ENCODE measurements at places on chromosomes 7 and 10.

DNA sequence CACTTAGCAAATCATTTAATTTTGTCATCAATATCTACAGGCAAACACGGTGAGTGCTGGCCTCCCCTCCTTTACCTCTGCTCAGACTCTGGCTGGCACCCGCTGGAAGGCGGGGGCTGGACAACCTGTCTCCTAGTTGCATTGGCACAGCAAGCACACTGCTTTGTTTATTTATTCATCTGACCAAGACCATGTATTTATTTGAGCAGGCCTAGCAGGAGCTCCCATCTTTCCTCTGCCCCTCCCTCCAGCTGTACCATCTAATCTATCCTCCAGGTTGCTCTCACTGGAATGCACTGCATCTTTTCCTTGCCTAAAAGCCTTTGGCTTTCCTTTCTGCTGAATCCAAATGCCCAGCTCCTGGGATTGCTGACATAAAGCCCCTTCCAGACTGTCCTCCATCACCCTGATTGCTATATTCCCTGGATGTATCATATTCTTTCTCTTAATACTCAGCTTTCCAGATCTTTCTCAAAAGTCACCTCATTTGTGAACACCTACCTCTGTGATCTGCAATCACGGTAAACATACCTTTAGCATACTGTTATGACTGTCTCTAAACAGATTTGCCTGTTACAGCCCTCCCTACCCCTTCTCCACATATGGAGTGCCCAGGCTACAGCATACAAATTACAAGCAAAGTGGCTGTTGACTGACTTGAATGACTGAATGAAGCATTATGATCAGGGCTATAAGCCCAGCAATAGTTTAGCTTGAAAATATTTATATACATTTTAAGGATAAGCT lies 9.6 kb downstream of the ELMO1 start:
- no peak for DNase-seq

GRCh38 chr7:141477865-141478264 lies 73.3 kb upstream of the AGK start:
- peak; percentile 61 for DNase-seq

- no peak for DNase-seq
Observed at GRCh38 chr7:142913051-142913450, 20.5 kb downstream of the TRPV5 start.

DNA sequence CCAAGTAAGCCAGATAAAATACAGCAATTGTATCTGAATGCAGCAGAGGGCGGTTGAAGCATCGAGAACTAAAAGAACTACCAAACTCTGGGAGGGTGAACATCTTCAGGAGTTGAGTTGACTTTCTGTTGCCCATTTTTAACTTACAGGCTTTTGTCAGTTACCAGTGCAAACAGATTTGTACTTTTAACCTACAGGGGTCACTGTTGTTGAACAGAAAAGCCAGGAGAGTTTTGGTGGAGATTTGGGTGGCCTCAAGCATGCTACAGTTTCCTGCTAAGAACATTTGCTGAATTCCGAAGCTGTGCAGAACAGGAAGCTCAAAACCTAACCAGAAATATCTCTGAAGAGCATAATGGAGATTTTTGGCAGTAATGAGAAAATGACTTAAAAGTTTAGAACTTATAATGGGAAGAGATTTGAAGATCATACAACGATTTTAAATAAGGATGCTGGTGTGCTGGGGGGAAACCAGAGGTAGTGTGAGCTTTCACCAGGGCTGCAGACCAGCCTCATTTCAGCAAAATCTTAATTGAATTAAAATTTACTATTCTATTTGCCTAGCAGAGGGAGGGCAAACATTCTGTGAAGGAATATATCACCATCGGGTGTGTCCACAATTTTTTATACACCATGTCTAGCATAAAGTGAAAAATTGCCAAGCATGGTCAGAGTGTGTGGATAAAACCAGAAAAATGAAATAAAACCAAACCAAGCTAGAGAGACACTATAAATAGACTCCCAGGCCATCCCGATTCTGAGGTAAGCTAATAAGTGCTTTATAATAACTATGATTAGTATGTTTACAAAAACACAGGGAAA lies 208.6 kb upstream of the CCDC6 start:
- DNase-seq, result peak; percentile 85

DNA sequence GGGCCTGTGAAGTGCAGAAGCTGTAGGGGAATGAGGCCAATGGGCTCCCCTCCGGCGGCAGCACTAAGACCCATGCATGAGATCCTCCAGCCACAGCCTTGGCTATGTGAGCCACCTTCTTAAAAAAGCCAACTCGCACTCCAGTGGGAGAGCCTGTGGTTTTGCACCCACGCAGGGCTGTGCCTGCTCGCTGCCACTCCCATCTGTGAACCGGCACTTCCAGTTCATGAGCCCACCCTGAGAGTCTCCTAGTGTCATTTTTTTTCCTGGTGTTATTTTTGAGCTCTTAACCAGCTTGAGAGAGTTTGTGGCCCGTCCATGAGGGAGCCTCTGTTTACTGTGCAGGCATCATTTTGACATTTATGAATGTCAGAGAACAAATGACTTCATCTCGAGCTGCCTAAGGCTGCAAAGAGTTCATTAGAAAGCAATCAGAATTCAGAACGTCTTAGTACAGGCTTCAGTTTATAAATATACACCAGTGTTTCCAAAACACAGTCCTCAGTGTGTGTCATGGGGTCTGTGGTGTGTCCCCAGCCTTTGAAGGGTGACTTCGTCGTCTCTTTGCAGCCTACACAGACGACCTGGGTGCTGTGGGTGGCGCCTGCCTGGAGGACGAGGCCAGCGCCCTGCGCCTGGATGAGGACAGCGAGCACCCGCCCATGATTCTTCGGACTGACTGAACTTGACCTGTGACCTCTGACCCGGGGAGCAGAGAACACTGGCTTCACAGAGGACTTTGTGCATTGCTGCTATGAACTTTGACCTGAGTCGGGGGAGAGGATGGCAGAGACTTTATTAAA lies 40.4 kb downstream of the WIPI2 start:
- DNase-seq, result peak; percentile 85

- peak; percentile 71 for DNase-seq
Observed at GRCh38 chr7:38000272-38000671, 79.8 kb downstream of the EPDR1 start.

GRCh38 chr7:134165252-134165651 lies 38.1 kb downstream of the LRGUK start:
- no peak for DNase-seq

DNA sequence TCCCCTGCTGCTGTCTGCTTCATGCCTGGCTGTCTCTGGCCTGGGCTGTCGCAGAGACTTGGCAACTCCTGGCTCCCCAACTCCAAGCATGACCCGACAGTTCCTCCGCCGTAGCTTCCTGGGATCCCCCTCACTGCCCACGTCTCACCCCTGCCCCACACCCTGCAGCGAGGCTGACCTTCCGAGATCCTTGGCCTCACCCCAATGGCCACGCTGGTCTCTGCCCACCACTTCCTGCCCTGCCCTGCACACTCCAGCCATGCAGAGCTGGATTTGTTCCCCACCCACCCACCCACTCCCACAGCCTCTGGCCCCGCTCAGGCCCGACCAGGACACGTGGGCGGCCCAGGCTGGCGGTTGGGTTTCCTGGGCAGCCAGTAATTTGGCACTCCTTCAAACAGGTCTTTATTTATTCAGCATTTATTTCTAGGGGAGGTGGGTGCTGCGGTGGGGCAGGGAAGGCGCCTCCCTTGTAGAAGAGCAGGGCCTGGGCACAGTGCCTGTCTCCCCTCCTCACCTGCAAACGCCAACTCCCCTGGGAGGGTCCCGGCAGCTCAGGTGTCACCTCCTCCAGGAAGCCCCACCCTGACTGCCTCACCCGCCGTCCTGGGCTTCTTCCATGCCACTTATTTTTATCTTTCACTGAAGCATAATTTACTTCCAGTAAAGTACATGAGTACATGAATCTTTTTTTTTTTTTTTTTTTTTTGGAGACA lies 25.5 kb downstream of the GTF2IRD1 start:
- peak; percentile 78 for DNase-seq

- DNase-seq, result no peak
Observed at GRCh38 chr10:4835494-4835918, 9.5 kb downstream of the AKR1E2 start.

- DNase-seq, result no peak
Observed at GRCh38 chr7:112896026-112896601, 105.9 kb upstream of the TMEM168 start.

DNA sequence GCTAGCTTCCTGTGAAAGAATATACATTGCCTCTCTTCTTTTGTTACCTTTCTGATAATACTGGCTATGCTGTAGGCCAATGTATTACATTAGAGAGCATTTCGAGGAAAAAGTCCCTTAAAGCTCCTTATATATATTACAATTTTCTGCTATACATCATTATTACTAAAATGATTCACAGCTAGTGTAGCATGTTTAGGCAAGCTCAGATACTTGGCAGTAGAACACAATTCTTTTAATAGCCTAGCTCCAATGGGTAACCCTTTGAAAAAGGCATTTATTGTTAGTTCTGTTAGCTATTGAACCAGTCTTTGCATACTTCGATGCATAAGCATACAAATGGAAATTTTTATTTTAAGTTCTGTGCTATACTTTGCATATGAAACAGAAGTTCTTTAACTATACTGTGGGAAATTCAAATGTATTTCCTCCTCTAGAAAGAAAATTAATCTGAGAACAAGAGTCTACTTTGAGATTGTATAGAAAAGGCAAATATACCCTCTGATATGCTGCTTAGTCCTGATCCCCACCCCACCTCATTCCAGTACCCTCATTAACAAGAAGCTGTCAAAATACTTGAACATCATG lies 55.6 kb upstream of the SKAP2 start:
- DNase-seq, result no peak

Data from myocyte (in vitro differentiated cells).